ENCODE measurements at places on chromosomes 1 and 21.

DNA sequence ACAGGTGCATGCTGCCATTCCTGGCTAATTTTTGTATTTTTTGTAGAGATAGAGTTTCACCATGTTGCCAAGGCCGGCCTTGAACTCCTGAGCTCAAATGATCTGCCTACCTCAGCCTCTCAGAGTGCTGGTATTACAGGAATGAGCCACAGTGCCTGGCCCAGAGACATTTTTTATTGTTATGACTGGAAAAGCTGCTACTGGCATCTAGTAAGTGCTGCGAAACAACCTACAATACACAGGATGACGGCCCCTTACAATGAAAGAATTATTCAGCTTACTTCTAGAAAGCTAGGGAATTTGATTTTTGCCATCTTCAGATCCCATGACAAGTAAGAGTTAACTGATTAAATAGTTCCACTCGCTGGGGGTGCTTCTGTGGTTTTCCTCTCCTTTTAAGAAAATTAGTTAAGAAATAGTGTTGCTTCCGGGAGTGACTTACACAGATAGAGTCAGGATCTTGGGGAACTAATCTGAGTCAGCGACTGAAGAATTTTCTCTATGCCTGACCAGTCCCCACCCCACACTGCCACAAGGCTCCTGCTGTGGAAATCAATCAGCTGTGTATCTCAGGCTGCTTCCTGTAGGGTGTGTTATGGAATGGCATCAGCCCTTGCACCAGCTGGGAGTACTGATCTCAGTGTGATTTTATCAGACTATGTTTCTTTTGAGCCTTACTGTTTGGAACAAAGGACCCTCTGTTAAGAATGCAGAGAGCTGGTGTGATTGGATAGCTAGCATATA is 93.0 kb upstream of the BMP8A start:
- peak; percentile 15 for DNase-seq

- DNase-seq, result no peak
These were observed 409.6 kb upstream of the ZRANB2 start for GRCh38 chr1:71490432-71490831.

- DNase-seq, result no peak
These were observed 11.7 kb downstream of the FAM151A start for GRCh38 chr1:54611621-54612020.

GRCh38 chr1:12144236-12144635 is 22.6 kb upstream of the TNFRSF1B start:
- no peak for DNase-seq

DNA sequence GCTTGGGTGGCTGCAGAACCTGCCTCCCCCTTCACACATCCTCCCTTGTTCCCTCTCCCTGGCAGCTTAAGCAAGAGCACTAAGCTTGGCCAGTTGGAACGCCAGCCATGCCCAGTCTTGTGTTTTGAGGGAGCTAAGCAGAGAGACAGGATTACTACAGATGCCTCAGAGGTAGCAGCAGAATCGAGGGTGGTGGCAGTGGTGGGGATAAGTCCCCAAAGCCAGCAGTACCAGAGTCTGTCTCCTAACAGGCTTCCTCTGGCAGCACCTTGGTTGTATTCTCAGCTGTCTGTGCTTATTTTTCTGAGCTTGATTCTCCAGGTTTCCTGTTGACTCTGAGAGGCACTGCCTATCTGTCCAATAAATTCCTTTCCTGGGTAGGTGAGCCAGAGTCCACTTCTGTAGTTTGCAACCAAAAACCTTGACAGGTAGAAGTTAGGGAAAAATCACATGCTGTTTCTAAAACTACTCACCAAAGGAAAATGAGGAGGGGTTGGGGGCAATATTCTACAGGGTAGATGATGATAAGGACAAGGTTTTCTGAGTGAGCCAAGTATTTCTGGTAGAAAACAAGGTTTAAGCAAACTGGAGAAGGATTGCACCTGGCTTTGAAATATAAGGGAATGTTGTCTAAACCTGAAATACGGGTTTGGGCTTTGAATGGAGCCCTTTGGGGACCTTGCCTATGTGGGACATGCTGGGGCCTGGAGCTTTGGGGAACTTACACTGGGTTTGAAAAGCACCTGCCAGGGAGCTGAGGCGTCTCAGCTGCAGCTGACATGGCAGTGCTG is 100.8 kb downstream of the PBX1 start:
- no peak for DNase-seq

DNA sequence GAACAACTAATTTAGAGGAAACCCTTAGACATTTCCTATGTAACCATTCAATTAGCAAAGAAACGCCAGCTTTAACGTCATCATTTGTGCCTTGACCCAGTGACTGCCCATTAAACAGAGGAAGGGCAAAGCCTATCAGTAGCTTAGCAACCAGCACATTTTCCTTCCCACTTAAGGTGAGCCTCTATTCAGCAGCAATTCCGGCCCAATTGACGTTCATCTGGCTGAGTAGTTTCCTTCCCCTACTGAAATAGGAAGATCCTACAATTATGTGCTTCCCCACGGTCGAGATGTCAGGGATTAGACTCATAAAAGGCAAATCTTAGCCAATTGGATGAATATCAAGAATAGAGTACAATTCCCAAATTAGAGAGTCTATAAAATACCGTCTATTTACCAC is 482.1 kb upstream of the ADAMTS5 start:
- no peak for DNase-seq

DNA sequence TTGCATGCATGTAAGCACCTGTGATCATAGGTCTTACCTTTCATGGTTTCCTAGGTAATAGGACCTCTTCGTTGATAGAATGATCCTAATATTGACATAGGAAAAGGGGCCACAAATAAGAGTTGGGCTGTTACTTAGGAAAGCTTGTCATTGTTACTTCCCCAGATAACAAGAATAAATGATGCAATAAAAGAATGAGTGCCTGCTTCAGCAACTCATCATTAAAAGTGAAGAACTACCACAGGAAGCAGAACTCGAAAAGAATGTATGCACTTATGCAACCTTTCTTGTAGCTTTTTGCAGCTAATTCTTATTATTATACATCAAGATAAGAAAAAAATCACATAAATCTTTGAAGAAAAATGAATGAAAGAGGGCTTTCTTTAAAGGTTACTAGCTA is 548.6 kb downstream of the LTN1 start:
- no peak for DNase-seq

Measured in CD4-positive, alpha-beta T cell treated with Interleukin-1 beta for 1 hour (primary cell).